Activated effector memory CD4-positive, alpha-beta T cell treated with anti-CD3 and anti-CD28 coated beads, Interleukin-2, amount 50 U/mL, for 16 hours (primary cell): ENCODE measurements at places on chromosomes 4 and X.

GRCh38 chrX:13389501-13389900 lies 69.6 kb upstream of the ATXN3L start:
- DNase-seq, result no peak

DNA sequence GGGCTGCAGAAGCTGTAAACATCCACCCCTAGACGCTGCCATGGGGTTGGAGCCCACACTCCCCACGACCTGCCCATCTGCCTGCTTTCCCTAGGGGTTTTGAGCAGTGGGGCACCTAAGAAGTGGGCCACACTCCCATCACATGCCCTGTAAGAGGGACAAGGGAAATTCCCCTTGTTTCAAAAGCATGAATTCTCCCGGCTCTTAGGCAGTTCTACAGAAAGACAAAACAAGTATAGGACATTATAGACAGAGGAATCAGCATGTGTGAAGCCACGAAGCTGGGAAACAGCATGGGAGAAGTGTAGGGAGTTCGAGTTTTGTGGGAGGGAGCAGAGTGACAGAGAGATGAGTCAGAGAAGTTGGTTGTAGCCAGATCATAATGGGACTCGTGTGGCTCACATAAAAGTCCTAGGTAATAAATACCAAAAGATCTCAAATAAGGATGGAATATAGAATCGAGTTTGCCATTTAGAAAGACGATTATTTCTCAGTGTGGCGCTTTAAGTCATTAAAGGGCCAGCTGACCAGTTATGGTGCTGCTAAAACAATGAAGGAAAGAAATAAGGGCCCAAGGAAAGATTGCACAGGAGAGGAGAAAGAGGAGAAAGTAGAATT lies 23.9 kb downstream of the APOO start:
- no peak for DNase-seq

- no peak for DNase-seq
Observed at GRCh38 chr4:67365661-67366245, 179.6 kb downstream of the CENPC start.

GRCh38 chr4:101066626-101067170 lies 280.6 kb downstream of the PPP3CA start:
- no peak for DNase-seq

DNA sequence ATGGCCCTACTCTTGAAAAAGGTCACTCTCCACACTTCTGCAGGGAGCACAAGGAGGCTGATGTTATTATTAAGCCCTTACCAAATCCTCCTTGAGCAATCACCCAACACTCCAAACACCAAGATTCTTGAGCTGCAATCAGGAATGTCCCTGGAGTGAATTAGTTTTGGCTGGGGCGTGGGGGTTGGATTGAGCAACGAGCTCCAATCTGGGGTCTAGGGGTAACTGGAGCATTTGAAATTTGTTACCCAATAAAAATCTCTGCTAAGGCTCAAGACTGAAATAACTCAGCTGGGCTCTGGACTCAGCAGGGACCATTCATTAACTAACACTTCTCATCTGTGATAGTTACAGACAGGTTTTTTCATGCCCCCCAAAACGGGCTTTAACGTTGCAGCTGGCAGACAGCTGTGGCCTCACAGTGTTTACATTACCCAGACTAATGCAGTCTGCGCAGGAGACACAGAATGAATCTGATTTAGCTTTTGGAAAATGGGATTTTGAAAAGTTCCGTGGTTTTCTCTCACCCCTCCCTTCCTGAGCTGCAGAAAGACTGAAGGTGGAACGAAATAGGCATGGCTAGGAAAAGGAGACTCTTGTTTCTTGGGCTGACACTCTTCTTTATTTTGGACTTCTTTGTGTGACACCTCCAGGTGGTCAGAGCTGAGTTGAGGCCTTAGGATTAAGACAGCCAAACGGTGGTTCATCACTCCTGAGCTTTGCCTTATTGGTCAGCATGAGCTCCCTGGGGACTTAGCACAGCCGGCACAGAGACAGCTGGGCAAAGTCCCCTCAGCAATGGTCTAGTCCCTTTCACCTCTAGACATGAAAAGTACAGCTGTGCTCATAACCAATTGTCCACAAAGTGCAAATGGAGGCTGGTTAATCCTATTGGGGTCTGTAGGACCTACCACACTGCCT lies 26.6 kb downstream of the PLAC1 start:
- no peak for DNase-seq

DNA sequence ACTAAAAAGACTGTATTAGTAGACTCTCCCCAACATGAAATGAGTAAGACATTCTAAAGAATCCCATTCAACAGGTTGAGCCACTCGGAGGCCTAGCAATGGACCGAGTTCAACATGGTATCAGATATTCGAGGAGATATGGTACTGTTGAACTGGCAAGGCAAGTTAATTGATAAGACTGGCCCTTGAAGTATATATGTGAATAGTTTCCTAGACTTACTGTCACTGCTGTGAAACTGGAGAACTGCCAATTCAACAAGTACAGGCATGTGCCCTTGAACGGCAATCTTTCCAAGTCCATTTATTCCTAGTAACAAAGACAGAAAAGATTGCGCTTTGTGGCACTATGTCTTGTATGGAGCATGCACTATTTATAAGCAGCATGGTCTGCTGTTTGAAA lies 24.4 kb downstream of the FAT1 start:
- no peak for DNase-seq

- DNase-seq, result no peak
Observed at GRCh38 chr4:145839151-145839550, 99.5 kb downstream of the ZNF827 start.

DNA sequence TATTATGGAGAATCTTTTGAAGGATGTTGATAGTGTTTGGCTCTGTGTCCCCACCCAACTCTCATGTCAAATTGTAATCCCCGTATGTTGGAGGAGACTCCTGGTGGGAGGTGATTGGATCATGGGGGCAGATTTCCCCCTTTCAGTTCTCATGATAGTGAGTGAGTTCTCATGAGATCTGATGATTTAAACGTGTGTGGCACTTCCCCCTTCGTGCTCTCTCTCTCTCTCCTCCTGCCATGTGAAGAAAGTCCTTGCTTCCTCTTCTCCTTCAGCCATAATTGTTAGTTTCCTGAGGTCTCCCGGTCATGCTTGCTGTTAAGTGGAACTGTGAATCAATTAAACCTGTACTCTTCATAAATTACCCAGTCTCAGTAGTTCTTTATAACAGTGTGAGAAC lies 166.1 kb upstream of the NUDT6 start:
- no peak for DNase-seq

- DNase-seq, result no peak
Observed at GRCh38 chr4:78047366-78047765, 9.8 kb upstream of the FRAS1 start.

DNA sequence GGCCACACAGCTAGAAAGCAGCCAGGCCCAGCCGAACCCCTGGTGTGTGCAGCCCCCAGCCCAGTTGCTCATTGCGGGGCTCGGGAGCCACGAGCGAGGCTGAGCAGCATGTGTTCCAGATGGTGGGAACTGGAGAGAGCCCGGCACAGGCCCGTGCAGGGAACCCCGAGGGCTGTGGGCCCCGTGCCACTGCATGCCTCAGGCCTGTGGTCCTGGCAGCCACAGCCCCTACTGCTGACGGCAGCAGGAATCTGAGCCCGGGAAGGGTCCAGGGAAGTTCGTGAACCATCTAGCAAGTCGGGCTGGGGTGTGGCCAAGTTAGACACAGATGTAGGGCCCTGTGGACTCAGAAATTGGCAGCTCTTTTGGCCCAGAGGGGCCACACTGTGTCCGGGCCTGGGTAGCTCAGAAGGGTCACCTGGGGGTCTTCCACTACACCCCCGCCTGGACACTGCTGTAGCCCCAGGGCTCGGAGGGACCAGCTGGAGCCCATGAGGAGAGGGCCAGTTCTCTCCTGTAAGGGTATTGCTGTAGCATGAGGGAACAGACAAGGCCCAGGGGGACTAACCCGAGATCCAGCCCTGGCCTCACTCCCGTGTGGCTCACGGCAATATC lies 12.1 kb downstream of the HTRA3 start:
- no peak for DNase-seq

- no peak for DNase-seq
Observed at GRCh38 chr4:112279882-112280315, 5.8 kb downstream of the TIFA start.

GRCh38 chrX:53481093-53481492 lies 46.9 kb upstream of the HSD17B10 start:
- peak; percentile 63 for DNase-seq

- no peak for DNase-seq
Observed at GRCh38 chr4:183758758-183759447, 99.8 kb downstream of the TRAPPC11 start.

- no peak for DNase-seq
Observed at GRCh38 chrX:118496763-118497079, 1.1 kb downstream of the DOCK11 start.

DNA sequence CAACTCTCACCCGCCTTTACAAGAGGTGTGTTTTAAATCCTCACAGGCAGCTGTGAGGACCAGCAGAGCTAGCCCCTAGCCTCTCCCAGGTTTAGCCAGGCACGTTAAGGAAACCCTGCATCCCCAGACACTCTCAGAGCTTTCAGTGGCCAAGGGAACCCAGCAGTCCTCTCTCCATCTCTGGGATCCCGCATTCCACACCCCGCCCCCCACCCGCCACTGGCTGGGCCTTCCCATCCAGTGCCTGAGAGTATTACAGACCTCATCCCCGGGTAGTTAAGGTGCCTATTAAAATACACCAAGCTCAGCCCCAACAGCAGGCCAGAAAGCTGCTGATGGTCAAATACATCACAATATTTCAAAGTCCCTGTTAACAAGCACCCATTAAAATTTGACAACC lies 256.2 kb downstream of the BCOR start:
- no peak for DNase-seq

- no peak for DNase-seq
Observed at GRCh38 chr4:123783151-123783790, 386.7 kb downstream of the SPRY1 start.

- no peak for DNase-seq
Observed at GRCh38 chr4:60805500-60806313, 394.4 kb upstream of the ADGRL3 start.

- no peak for DNase-seq
Observed at GRCh38 chr4:87305562-87305961, 17.1 kb downstream of the HSD17B13 start.

DNA sequence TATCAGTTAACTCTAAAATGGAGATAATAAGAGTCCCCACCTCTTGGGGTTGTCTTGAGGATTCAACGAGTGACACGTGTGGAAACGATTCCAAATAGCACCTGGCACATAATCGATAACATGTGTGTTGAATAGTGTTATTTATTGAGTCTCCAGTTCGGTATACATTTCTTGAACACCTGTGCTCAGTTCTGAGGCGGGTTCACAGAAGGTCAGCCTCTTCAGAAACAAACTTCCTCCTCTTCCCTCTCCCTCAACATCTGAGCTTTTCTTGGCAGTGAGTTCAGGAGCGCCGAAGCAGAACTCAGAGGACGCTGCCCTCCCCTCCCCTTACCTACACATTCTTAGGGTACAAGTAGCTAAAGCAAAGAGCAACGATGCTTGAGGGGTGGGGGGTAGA lies 934 bp downstream of the PDHA1 start:
- no peak for DNase-seq

GRCh38 chr4:76308548-76308947 lies 2.0 kb downstream of the STBD1 start:
- DNase-seq, result no peak

DNA sequence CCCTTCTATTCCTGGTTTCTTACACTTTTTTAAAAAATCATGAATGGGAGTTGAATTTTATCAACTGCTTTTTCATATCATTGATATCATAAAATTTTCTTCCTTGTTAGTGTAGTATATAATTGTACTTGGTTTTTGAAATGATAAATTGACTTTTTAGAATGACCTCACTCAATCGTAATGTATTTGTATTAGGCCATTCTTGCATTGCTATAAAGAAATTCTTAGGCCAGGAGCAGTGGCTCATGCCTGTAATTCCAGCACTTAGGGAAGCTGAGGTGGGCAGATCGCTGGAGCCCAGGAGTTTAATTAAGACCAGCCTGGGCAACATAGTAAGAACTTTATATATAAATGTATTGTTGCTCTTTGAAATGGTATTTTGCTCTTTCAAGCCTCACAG lies 6.3 kb downstream of the EXOC1 start:
- no peak for DNase-seq

DNA sequence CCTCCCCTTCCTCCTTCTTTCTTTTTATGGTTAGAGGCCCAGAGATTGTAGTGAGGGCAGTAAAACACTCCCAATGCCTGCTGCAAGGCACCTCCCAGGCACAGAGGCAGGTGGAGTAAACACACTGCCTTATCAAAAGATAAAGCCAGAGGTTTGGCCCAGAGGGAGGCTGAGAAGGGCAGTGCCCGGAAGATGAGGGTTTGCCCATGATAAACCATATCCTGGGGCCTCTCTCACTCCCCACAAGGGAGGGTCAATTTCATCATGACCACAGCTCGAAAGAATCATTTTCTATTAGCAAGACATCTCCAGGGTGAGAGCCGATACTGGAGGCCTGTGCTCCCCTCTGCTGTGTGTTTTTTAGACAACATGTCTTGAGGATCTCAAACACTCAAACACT lies 98.5 kb upstream of the FAM9C start:
- no peak for DNase-seq

DNA sequence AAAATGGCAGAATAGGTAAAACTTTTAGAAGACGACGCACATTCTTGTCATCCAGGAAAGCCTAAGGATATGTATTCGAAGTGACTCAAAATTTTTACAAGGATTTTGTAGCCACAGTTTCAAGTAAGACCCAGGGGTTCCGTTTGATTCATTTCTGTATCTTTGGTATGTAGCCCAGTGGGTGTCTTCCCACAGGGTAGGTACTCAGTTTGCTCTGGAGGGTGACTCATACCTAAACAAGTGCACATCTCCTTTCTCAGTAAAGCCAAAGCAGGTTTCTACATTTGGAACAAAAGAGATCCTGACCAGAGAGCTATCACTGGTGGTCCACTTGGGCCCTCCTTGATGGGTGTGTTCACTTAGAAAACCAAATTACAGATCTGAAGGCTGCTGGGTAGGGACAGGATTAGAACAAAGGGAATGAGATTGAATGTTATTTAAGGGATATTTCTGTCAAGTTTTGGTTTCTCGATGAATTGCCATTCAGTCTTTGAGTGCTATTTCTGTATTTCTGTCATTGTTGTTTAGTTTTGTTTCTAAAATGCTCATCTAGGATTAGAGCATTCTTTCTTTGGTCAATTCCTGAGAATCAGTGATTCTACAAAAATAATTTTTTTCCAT lies 56.1 kb downstream of the PLS3 start:
- no peak for DNase-seq

DNA sequence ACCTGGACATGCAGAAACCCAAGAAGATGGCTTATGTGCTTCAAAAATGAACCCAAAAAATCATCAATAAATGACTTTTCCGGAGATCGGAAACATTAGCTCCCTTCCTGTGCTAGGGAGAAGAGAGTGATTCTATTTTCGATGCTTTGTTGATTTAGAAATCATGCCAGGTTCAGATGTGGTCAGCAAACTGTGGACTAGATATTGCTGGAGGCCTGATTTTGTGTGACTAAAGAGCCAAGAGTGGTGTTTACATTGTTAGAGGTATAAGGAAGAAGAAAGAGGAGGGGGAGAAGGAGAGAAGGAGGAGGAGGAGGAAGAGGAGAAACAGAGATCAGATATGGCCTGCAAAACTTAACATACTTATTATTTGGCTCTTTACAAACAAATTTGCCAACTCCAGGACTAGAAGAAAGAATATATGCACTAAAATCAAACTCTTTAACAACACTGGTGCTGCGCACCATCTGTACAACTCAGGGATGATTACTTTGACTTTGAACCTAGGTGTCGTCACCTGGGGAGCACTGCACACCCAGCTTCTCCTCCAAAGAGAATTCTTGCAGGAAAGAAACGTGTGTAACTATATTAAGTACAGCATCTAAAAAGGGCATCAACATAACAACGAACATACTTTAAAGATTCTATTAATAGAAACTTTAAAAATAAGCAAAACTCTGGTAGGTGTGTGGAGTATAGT lies 664.9 kb upstream of the LCORL start:
- DNase-seq, result no peak
